NCI-H1930 (cell line): ENCODE measurements at places on chromosomes 7 and 10.

GRCh38 chr7:64651632-64652165 lies 14.2 kb upstream of the ZNF107 start:
- DNase-seq, result no peak

- DNase-seq, result no peak
Observed at GRCh38 chr10:61262486-61263261, 190.5 kb downstream of the TMEM26 start.

GRCh38 chr7:6170571-6171531 lies 101.6 kb downstream of the CYTH3 start:
- DNase-seq, result no peak

GRCh38 chr10:1961989-1962388 lies 224.7 kb upstream of the ADARB2 start:
- no peak for DNase-seq

DNA sequence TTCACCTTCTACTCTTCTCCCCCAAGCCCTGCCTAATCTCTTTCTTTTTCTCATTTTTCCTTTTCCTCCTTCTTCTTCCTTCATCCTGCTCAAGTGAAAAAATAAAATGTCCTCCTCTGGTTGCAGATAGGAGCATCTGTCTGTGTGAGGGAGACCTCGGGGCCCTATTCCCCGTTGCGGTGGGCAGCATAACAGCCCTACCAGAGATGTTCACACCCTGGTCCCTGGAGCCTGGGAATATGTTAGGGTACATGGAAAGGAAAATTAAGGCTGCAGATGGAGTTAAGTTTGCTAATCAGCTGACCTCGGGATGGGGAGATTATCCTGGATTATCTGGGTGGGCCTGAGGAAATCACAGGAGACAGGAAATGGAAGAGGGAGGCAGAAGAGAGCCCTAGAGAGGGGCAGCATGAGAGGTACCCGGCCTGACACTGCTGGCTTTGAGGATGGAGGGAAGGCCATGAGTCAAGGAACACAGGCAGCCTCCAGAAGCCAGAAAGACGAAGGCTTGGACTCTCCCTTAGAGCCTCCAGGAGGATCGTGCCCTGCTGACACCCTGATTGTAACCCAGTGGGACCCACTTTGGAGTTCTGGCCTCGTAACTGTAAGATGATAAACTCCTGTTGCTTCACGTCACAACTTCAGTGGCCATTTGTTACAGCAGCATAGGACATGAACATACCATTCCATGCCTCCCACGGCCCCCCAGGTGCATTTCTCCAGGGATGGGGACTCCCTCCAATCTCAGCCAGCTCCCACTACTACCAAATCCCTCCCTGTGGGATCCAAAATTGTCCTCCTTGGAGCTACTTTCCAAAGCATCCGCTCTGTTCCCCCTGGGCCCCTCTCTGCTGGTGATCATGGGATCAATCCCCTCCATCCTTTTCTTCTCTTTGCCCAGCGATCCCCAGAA lies 39.0 kb upstream of the ZMIZ1 start:
- no peak for DNase-seq

- no peak for DNase-seq
Observed at GRCh38 chr10:101761226-101761625, 14.7 kb downstream of the FGF8 start.

- no peak for DNase-seq
Observed at GRCh38 chr10:130618647-130619046, 482.5 kb downstream of the GLRX3 start.

DNA sequence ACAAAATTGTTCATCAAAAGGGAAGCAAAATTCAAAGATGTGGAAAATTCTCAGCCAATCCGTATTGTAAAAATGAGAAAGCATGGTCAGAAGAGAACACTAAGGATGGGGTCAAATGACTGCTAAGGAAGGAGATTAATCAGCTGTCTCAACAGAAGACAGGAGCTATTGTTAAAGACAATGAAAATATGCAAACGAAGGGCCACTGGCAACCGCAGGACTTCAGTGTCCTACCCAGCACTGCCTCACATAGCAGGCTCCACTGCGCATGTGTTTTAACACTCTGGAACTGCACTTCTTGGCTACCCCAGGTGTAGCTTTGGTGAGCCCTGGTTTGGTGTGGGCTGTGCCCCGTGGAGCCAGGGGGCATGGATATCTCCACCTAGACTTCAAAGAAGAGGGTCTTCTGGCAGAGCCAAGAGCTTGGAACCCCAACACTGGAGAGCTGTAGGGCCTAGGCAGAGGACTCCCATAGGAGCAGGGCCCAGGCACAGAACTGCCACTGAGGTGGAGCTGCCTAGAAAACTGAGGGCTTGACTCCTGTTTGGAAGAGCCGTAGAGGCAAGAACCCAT lies 176.2 kb upstream of the GDF10 start:
- no peak for DNase-seq

- DNase-seq, result no peak
Observed at GRCh38 chr7:48421357-48421756, 250.1 kb downstream of the ABCA13 start.

DNA sequence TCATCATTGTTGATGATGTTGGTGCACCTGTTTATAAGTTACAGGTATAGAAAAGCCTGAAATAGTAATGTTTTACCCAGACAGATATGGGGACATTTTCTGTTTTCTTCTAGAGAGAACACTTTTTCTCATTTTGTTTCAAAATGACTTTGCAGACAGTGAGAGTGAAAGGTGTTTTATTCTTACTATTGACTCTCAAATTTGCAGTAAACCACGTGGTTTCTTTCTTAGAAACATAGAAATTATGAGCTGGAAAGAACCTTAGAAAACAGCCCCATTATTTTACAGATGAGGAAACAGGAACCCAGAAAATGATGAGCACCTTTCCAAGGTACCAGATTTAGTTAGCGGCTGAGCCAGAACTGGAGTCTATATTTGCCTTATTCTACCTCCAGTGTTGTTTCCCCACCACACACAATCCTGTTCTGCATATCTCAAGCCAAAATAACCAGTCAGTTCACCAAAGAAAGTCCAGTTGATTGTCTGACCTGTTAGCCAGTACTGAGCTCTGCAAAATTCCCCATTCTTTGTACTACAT lies 138.9 kb upstream of the AHR start:
- no peak for DNase-seq
